Fibroblast of skin of right biceps (primary cell): ENCODE measurements at places on chromosomes 16 and 17.

DNA sequence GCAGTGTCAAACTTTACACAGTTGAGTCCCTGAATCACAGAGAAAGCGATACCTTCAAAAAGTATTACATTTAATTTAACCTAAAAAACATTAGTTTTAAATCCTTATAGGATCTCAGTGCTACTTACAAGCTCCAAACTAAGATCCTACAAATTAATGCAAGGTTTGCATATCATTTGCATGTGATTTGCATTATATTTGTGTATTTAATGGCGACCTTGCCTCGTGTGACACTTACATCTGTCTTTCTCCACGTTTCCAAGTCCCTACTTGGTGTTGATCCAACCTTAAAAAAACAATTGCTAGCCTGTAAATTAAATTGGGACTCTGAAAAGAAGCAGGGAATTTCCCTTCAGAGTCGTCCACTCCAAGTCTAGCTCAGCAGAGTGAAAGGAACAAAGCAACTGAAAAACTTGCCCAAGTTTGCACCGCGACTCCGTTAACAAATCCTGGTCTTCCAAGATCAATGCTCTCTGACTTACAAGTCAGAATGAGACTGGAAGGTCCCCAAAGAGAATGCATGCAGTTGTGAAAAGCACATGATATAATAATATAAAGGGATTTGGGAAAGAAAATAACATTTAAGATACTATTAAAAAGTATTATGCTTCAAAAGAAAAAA, 739 bp upstream of the FAM117A start:
- no peak for DNase-seq

- no peak for DNase-seq
These were observed 335.3 kb upstream of the TBX2 start for GRCh38 chr17:61064087-61064951.

DNA sequence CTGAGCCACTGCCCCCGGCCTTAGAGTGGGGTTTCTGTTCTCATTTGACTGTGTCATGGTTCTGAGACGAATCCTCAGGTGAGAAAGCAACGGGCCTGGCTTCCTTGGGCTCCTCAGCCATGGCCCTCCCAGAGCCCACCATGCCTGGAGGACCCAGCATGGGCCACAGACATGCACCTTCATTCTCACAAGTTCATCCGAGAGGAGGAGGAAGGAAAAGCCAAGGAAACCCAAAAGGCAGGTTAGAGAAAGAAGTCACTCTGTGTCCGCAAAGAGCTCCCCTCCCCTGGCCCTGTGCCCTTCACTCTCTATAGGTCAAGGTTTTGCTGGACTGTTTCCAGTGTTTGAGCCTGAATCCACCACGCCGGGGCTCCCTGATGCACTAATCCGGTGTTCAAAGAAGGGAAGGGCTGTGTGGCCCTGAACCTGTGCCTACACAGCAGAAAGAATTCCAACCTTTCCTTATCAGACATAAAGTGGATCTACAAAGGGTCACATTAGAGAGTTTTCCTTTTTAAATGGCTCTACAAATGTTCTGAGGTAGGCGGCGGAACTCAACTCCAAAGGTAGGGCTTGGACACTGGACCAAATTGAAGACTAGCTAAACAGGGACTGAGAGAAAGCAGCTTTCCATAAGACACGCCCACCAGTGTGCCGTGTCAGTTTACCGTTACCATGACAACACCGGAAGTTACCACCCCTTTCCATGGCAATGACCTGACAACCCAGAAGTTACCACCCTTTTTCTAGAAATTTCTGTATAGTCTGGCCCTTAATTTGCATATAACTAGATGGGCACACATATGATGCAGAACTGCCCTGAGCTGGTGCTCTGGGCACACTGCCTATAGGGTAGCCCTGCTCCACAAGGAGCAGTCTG, 15.9 kb upstream of the PECAM1 start:
- DNase-seq = no peak

DNA sequence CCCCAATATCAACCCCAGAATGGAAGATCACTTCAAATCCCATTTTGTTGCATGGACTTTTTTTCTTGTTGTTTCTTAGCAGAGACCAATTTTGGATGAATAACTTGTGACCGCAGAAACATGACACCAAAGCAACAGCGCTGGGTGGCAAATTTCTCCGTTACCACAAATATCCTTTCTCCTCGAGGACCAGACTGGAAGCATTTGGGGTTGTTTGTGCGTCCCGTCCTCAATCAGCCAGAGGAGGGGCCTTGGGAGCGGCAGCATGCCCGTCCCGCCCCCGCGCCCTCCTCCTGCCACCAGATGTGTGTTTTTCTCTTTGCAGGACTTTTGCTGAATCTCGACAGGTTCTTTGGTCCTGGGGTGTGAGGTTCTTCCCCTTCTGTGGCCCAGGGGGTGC, 282.5 kb upstream of the FOXF1 start:
- peak; percentile 82 for DNase-seq

DNA sequence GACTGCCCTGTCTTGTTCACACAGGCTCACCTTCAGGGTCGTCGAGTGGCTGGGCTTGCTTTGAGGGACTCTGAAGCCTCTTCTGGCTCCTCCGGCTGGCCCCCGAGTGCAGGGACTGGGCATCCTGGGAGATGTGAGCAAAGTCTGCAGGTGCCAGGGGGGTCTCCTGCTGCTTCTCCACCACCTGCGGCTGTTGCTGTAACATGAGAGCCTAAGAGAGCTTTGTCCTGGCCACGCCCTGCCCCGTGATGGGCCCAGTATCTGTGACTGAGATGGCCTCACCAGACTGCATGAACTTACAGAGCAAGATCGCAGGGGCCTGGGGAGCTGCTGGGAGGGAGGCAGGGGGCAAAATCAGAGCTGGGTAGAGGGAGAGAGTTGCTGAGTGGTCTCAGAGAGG, 12.5 kb downstream of the ERN2 start:
- no peak for DNase-seq
